ENCODE measurements at places on chromosomes 3 and 15.

- no peak for DNase-seq
Measured at GRCh38 chr15:64315216-64315615, 40.8 kb downstream of the CSNK1G1 start.

DNA sequence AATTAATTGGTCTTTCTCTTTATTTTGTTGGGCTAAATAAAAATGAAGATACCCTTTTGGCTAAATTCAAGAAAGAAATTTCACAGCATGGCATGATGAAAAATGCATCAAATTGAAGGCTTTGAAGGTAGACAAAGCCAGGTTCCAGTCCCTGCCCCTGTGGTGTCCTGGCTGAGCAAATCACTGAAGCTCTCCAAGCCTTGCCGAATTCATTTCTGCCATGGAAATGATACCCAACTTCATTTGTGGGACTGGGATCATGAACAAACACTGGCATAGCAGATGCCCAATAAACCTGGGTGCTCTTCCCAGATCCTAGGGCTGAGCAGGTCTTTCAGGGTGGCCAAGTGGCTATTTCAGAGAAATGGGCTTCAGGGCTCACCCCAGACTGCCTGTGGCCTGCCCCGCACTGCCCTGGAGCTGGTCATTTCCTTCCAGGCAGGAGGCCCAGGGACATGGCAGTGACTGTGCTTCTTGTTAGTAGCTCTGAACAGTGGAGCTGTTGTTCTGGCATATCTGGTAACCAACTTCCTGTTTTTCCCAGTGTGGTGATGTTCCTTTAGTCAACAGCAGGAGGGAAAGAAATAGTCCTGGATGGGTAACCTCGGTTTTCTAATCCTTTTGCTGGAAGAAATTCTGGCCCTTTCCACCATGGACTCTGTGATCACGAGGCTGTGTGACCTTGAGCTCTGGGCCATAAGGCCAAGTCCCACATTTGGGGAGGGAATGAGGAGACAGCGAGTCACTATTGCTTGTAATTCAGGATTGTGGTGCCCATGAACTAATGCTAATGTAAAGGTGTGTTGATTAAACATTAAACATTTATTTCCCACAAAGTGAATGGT is 47.6 kb downstream of the CTDSPL start:
- no peak for DNase-seq

GRCh38 chr3:127762077-127762786 is 60.1 kb downstream of the MGLL start:
- DNase-seq = peak; percentile 55

DNA sequence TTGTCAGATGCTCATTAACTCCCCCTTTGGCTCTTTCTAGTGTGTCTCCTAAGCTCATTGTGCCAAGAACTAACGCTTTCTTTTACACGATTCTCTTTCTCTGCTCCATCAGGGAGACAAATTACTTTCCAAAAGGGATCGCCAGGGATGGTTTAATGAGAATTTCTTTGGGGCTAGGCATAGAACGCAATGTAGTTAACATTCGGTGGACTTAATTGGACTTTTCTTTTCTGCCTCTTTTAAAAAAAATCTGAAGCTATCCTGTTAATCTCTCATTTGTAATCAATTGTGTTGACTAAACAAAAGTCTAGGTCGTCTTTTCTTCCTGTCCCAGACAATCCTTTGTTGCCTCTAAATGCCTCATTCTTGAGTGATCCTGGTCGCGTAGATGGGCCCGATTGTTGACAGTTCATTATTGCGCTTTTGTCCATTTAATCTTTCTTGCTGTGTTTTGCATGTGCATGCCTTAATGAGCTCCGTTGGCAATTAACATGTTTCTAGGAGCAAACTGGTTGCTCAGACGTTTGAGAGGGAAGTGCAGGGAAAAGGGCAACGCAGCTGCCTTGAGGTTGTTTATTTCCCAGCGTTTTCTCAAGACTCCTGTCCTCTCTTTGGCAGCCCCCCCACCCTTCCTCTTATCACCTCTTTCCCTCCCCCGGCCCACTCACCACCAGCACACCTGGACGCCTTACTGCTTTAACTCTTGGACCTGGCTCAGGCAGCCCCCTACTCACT is 7.8 kb downstream of the FEZF2 start:
- DNase-seq = no peak

DNA sequence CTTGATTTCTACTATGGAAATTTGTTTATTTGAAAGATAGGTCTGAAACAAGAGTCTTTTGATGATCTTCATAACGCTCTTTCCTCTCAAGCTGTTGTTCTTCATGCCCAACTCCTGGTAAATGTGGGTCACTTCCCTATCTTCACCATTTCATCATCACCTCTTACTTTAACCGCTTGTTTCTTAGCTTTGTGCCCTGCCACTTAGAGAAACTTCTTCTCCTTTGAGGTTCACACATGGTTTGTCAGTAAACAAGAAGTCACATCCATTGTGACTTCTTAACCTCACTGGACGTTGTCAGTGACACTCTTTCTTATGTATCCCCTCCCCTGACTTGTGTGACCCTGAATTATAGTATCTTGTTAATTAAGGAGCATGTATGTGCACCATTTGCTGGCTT is 16.9 kb upstream of the P2RY13 start:
- DNase-seq = no peak

GRCh38 chr3:17059989-17060550 is 175.3 kb downstream of the PLCL2 start:
- no peak for DNase-seq

- peak; percentile 63 for DNase-seq
Measured at GRCh38 chr15:90564051-90564450, 34.3 kb downstream of the CRTC3 start.

DNA sequence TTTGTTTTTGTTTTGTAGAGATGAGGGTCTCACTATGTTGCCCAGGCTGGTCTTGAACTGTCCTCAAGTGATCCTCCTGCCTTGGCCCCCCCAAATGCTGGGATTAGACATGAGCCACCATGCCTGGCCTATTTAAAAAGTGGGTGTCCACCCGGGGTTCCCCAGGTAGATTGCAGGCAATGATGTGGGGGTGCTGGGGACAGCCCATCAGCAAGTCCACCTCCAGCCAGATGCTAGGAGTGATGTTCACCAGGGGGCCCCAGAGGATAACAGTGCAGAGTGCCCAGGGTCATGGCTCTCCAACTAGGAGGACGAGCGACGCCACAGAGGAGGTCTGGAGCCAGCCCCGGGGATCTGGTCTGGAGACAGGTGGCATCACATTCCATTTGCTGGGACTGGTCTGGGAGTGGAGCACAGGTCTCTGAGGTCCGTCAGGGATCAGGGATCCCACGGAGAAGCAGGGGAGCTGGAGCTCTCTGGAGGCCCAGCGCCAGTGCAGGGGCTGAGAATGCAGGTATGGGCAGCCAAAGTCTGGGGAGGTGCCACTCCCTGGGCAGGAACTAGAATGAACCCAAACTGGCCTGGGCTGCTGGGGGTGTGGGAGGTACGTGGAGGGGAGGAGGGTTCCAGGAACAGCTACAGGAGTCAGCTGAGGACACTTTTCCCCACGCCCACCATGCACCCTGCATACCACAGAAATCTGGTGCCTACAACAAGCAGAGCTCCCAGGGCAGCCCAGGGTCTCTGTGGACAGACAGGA is 51.2 kb upstream of the PCSK6 start:
- DNase-seq = no peak

GRCh38 chr3:169945313-169945712 is 21.3 kb upstream of the SEC62 start:
- DNase-seq = peak; percentile 51

DNA sequence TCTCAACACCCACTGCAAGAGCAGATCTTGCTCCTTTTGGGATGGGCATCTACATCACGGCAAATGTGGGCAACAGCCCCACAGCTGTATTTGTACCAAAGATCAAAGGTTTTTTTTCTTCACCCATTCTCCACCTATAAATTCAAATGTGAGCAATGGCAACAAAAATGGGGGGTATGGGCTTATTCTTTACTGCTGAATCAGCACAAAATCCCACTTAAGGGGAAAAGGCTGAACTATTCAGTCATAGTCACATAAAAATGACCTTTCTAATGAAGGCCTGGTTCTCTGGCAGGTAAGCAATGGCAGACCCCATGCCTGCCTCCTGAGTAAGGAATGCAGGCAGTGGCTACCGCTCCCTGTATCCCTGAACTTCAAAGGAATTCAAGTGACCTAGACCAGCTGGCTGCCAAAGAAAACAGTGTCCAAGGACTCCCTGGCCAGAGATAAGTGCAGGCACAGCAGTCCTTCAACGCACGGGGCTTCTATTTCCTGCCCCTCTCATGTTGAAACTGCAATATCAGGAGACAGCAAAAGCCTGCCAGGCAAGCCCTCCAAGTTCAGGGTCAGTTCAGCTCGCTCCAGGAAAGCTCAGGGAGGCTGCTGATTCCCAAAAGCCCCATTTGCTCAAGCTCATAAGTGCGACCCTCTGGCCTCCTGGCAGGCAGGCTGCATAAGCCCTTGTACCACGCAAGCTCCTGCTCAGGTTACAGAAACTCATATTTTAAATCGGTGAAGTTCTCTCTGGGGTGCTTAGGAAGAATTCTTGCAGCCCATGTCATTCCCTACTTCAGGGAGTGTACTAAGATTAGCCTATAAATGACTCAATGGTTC is 134.1 kb downstream of the PDZRN3 start:
- no peak for DNase-seq

DNA sequence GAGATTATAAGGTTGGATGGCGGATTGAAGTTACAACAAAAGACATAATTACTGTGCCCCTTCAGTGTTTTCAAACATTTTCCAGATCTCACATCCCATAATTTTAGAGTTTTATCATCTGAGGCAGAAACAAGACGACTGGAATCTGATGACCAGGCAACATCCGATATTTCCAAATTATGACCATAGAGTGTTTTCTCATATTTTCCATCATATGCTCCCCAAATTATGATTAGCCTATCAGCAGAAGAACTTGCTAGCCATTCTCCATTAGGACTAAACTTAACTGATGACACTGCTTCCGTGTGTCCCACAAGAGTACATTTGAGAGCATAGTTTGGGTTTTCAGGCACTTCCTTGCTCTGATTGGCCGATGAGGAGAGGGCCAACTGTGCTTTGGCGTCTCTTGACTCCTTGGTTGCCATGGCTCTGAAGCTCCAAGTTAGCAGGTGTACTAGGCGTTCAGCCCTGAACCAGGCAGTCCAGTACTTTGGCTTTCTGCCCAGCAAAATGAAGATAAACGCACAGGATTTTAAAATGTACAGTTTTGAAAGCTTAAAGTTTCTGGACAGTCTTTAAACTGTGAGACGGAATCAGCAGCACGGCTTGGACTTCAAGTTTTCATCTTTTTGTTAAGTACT is 638 bp downstream of the WDR5B start:
- DNase-seq = no peak

- DNase-seq = no peak
Measured at GRCh38 chr3:186622651-186623310, 9.9 kb downstream of the AHSG start.

DNA sequence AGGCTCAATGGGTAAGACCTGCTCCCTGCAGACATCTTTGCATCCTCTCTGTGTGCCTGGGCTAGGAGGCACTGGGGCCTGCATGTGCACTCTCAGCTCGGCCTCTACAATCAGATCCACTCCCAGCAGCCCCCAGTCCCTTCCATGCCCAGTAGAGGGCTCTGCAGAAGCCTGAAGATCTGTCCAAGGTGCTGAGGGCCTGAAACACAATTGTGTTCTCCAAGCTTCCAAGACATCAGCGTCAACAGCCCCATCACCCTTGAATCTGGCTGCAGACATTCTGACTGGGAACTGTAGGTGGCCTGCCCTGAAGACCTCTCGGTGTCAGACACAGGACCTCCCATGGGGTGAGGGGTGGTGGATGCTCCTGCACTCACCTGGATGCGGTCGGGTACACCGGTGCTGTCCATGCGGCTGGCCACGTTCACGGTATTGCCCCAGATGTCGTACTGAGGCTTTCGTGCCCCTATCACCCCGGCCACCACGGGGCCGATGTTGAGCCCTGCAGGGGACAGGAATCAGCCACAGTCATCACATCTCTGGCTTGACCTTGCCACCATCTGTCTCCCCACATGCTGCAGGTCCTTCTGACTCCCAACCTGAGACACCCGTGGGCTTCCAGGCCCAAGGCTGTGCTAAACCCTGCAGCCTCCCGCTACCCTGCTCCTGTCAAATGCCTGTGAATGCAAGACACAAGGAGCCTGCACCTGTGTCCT is 84.7 kb downstream of the SEC22A start:
- DNase-seq = peak; percentile 3

- DNase-seq = no peak
Measured at GRCh38 chr3:123025642-123026521, 1.7 kb downstream of the SEMA5B start.

Data from KG1 (cell line).